CD4-positive, alpha-beta memory T cell (primary cell): ENCODE measurements at places on chromosomes 12 and 14. TPM values are rescaled to one million over a fixed set of nuclear protein-coding genes. Genes with fewer than 3 reads are reported as not detected.

CHST11 gene
- 55.1 TPM for total RNA-seq

ANKRD33 gene
- not detected for total RNA-seq

SERPINA10 gene
- total RNA-seq = not detected

OVCH1 gene
- not detected for total RNA-seq

ALDH1L2 gene
- 0.72 TPM for total RNA-seq

GRIN2B gene
- not detected for total RNA-seq

DTX1 gene
- total RNA-seq = 7.0 TPM

SYT10 gene
- not detected for total RNA-seq

DBX2 gene
- total RNA-seq = not detected

RAN gene
- 289 TPM for total RNA-seq

NUMB gene
- total RNA-seq = 45.3 TPM

MUCL1 gene
- total RNA-seq = not detected

ZDHHC22 gene
- not detected for total RNA-seq

RHOJ gene
- total RNA-seq = not detected

CLEC7A gene
- total RNA-seq = 1.3 TPM

DNM1L gene
- total RNA-seq = 42.7 TPM

TSPAN19 gene
- not detected for total RNA-seq

GLT8D2 gene
- not detected for total RNA-seq

SIRT4 gene
- total RNA-seq = 5.9 TPM

NXPH4 gene
- not detected for total RNA-seq

ARID2 gene
- 51.8 TPM for total RNA-seq

SMCO2 gene
- not detected for total RNA-seq

LRTM2 gene
- total RNA-seq = not detected

CLEC9A gene
- total RNA-seq = not detected

LMNTD1 gene
- total RNA-seq = not detected

PLD4 gene
- not detected for total RNA-seq

FOXG1 gene
- total RNA-seq = not detected

ATP2B1 gene
- total RNA-seq = 86.0 TPM

IQSEC3 gene
- 0.91 TPM for total RNA-seq

KRT75 gene
- not detected for total RNA-seq

KLRC3 gene
- not detected for total RNA-seq

KLRD1 gene
- 0.79 TPM for total RNA-seq

TAS2R20 gene
- total RNA-seq = 2.5 TPM

SYNE2 gene
- 259 TPM for total RNA-seq

TPPP2 gene
- total RNA-seq = not detected

RDH5 gene
- total RNA-seq = 32.5 TPM

A2M gene
- total RNA-seq = 3.1 TPM

KRT86 gene
- not detected for total RNA-seq

PTCSC3 gene
- total RNA-seq = not detected

DIO2 gene
- total RNA-seq = not detected

SPRYD4 gene
- total RNA-seq = 6.9 TPM

KRT81 gene
- total RNA-seq = not detected

TAS2R50 gene
- 0.80 TPM for total RNA-seq

GPR162 gene
- 0.32 TPM for total RNA-seq

EPYC gene
- total RNA-seq = not detected

MYL2 gene
- total RNA-seq = not detected

HCAR3 gene
- total RNA-seq = not detected
